ENCODE measurements at places on chromosomes 2 and 18.

DNA sequence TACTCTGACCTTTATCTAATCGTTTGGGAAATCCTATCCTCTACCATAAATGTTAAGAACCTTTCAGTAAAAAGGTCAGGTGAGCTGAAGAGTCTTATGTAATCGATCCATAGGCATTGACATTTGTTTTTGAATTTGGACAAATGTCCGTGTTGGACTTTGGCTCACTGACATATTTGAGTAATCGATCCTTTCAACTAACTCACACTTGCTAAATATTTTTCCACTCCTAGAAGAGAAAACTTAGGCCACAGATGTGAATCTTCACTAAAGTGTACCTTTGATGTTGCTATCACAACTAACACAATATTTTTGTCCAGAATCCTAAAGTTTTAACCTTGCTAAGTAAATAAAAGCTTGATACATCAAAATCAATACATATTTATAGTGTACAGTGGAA lies 89.5 kb downstream of the CCDC102B start:
- DNase-seq = no peak

GRCh38 chr18:2907550-2908135 lies 60.8 kb downstream of the EMILIN2 start:
- no peak for DNase-seq

DNA sequence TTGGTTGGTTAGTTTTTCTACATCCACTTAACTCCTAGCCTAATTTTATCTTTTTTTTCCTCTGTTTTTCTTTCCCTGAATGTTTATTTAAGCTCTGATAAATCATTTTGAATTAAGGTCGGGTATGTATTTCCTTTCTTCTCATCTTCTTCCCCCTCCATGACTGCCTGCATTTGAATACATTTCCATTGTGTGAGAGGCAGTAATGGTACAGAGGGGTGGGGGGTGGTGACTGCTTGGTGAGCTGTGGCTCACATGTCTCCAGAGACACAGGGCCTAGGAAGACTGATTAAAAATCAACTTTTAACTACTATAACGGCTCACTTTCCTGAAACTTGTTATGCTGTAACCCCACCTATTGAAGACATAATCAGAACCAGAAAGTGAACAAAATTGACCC lies 58.0 kb downstream of the NEDD4L start:
- no peak for DNase-seq

- DNase-seq = no peak
Measured at GRCh38 chr18:59015531-59016152, 124.0 kb upstream of the SEC11C start.

GRCh38 chr2:142599504-142599903 lies 278.0 kb upstream of the KYNU start:
- DNase-seq = no peak

DNA sequence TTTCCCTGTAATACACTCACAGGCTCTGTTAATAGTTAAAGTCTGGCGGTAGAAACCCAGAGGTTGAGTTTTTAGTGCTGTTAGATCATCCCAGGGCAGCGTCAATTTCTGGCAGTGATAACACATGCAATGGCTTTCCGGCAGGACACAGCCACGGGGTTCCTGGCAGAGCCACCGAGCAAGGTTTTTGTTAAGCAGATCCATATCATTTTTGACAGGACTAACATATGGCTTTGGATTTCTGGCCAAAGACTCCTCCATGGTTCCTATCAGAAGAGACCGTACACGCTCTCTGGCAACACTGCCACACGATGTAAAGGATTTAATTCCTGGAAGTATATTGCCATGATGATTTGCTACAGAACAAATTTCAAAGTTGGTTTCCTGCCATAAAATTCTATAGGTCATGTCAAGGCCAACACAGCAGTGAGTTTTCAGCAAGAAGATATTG lies 854.3 kb downstream of the LRRTM4 start:
- DNase-seq = peak; percentile 84

DNA sequence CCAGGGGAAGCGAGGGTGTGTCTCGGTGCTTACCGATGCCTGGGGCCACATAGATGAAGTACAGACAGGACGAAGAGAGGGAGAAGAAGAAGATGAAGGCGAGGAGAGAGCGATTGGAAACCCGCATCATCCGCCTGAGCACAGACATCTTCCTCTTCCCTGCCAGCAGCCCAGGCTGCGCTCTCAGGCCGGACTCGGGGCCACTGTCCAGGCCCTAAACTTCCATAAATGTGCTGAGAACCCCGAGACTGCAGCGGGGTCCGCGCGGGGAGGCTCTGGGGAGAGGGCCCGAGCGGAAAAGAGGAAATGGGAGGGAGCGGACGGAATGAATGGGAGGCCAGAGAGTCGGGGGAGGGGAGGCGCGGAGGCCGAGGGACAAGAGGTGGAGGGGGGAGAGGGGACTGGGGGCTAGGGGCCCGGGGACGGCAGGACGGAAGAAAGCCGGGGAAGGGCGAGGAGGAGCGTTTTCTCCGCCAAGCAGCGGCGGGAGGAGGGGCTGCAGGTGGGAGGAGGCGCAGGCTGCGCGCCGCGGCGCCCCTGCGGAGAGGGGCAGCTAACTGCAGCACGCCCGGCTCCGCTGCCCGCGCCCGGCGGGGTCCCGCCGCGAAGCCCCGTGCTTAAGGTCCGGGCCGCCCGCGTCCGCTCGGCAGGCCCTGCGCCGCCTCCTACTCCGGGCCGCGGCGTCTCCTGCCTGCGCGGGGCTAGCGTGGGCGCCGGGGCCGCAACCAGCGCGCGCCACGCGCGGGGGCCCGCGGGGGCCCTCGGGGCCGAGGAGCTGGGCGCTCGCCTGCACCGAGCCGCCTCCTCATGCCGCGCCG lies at the start of gene B4GALT6:
Gene B4GALT6 (minus strand): TSS at position 303 of the 818 bp plus-strand sequence. CDS start 155 bp downstream, at position 148.
- DNase-seq = peak; percentile 68

- DNase-seq = no peak
Measured at GRCh38 chr2:138183705-138184104, 219.4 kb downstream of the HNMT start.

GRCh38 chr2:223366566-223366965 lies 235.6 kb downstream of the SCG2 start:
- DNase-seq = peak; percentile 18

DNA sequence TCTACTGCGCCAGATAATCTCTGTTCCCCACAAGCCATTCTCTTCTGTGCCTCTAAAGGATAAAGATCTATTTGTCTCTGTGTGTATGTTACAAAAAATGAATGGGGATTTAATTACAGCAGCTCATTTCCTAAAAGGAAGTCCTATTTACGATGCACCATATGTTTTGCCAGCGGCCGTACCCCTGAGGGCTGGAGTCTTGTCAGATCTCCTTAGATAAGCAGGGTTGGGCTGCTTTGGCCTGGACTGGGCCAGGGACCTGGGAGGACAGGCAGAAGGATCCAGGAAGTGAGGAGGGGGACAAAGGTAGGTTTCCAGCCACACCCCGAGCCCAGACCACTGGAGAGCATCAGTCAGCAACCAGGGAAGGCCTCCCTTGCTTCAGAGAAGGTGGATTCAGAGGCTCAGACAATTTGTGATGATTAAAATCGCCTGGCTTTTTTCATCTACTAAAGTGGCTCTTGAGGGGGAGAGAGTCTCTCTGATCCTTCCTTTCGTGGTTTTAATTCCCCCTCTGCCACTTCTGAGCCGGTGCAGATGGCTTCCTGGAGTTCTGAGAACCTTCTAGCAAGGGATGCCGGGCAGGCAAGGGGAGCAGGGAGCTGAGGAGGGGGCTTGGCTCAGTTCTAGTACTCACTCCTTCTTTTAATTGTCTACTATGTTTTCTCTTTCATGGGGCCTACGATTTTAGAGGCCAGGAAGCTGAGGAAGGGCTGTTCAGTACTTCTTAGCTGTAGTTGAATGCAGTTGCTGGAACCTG lies 42.1 kb downstream of the MYCN start:
- DNase-seq = no peak

- no peak for DNase-seq
Measured at GRCh38 chr18:73503326-73503725, 635.5 kb upstream of the NETO1 start.

GRCh38 chr2:194223218-194223617 lies 1433.8 kb upstream of the SLC39A10 start:
- DNase-seq = no peak

DNA sequence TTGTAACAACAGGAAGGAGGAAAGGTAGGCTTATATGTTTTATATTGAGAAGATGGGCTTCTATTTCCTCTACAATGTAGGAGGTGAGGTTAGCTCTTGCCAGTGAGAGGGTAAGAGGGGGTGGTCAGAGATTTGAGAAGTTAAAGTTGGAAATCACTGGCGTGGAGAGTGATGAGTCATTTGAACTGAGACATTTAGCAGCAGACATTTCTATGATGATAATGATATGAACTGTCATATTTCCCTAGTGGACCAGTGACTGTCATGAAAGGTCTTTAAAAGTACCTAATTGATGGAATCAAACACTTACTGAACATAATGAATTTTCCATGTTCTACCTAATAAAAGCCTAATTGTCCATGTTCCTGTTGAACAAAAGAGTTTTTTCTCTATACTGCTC lies 126.1 kb downstream of the FAM161A start:
- DNase-seq = no peak

GRCh38 chr18:24200494-24201290 lies 61.8 kb downstream of the CABYR start:
- DNase-seq = no peak

- DNase-seq = peak; percentile 53
Measured at GRCh38 chr2:95525294-95526035, 40.9 kb upstream of the TRIM43B start.

DNA sequence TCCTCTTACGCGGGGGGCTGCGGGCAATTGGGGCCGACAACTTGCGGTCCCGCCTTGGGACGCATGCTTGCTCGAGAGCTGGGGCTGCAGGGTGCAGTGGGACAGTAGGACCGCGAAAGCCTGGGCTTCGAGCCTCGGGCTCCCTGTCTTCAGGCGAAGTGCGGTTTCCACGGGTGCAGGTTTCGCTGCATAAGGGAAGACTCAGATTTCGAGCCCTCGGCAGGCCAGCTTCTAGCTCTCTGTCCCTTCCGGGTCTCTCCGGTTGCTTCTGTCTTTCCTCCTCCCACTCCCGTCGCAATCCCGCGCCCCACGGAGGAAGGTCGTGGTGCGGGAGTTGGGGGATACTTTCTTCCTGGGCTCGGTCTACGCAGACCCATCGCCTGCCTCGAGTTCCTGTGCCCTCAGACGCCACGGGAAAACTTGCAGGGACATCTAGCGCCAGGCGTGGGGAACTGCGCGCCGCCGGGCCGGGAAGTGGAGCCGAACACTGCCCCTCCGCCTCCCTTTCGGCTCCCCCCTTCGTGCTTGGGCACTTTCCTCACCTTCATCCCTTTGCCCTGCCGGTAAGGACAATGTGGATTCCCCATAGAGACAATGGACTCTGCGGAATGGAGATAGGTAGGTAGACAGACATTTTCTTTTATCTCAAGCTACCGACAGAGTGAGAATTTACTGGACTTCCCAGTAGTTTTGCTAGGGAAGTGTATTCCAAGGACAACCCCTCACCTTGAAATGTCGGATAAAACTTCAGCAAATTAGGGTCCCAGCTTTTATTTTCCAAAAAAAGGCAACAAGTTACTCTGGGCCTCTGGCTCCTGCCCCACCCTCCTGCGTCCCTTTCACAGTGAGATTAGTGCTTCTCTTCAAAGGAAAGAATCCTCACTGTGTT lies 4.2 kb upstream of the HOXD13 start:
- DNase-seq = peak; percentile 83

DNA sequence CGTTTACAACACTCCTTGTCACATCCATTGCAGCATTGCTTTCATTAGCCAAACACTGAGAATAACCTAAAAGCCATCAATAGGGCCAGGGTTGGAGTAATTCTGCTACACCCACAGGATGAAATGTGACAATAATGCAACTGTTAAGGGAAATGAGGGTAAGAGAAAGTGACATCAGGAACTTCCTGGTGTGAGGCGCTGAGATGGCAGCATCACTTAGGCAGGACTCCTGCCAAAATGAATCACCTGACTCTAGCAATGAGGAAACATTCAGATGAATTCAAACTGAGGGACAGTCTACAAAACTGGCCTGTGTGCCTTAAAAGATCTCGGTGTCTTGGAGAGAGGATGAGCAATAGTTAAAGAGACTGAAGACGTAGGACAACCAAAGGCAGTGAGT lies 115.6 kb upstream of the AGAP1 start:
- DNase-seq = no peak

GRCh38 chr18:31716362-31716761 lies 32.0 kb upstream of the B4GALT6 start:
- no peak for DNase-seq

DNA sequence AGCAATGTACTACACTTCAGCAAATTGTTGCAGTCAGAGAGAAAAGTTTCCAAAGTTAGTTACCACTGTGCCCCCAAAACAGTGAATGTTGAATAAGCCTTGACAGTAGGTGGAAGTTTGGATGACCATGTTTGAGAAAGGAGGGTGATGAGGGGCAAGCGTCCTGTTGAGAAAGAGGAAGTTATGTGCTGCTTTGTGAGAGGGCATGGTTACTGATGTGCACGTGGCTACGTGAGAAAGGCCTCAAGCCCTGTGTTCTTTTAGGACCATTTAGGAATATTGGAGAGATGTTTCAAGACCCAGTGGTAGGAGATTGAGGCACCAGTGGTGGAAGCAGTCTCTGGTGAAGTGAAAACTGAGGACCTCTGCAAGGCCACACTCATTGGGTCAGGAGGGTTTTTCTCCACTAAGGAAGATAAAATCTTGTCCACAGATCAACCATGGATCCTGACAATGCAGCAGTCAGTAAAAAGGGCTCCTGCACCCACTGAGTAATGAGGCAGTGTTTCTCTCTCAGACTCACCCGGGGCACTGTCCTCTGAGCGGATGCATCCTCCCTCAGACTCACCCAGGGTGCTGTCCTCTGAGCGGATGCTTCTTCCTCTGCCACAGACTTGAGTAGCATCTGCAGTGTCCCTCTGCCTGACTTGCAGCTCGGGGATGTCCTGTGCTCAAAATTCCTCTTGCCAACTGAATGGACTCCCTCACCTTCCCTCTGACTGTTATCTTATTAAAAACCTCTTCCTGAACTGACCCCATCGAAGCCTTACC lies 34.7 kb upstream of the ACTR3 start:
- DNase-seq = no peak

DNA sequence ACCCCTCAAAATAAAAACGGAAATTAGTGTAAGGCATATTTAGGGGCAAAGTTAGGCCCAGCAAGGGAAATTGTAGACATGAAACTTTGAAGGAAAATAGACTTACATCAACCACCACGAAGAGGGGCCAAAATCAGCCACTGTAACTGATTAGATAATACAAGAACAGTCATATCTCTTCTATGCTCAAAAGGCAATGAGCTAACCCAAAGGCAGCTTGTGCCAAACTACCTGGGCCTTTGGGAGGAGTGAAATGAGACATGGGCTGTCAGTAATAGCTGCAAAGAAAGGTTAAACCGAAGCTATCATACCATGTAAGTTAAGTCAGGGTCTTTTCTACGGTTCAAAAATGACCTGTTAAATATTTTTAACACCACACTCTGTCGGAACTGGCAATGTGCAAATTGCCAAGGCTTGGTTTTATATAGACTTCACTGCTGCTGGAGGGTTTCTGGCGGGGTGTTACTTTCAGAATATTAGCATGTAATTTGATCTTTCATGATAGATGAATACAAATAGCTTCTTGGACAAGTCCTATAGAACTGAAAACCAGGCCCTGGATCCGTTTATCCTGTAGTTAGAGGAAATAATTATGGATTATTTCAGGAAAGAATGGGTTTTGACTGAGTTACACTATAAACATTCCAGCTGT lies 69.6 kb downstream of the ACVR1 start:
- no peak for DNase-seq
